ENCODE measurements at places on chromosomes 4 and X.

GRCh38 chr4:57548856-57549255 is 438.7 kb upstream of the IGFBP7 start:
- no peak for DNase-seq

GRCh38 chr4:16643893-16644292 is 254.6 kb downstream of the LDB2 start:
- DNase-seq, result no peak

DNA sequence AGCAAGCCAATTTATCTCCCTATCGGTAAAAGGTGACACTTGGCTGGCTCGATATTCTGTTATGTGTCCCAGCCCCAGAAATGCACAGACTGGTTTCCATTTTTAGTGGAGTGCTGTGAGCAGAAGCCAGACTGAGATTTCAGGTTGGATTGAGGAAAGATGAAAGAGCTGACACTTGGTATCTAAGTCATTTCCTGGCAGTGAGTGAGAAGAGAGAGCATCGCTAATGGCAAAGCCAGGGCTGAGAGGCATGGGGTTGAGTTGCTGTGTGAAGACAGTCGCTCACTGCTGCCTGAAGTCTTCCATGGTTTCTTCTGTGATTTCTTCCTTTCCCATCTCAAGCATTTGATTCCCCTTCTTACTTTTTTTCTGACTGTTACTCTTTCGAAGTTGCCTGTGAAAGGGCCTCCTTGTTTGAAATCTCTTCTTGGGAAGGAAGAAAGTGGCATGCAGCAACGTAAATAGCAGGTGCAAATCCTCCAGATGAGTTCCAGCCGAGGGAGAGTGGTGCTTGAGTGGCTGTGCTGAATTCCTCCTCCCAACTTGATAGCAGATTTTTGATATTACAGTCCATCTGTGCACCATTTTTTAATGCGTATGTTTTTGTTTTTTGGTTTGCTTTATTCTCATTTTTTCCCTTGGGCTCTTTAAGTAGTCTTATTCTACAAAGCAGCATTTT is 109.2 kb upstream of the LIMCH1 start:
- no peak for DNase-seq

GRCh38 chr4:24862073-24862751 is 50.6 kb downstream of the CCDC149 start:
- DNase-seq, result no peak

- DNase-seq, result no peak
These were observed 10.7 kb upstream of the NKX1-1 start for GRCh38 chr4:1416948-1417260.

DNA sequence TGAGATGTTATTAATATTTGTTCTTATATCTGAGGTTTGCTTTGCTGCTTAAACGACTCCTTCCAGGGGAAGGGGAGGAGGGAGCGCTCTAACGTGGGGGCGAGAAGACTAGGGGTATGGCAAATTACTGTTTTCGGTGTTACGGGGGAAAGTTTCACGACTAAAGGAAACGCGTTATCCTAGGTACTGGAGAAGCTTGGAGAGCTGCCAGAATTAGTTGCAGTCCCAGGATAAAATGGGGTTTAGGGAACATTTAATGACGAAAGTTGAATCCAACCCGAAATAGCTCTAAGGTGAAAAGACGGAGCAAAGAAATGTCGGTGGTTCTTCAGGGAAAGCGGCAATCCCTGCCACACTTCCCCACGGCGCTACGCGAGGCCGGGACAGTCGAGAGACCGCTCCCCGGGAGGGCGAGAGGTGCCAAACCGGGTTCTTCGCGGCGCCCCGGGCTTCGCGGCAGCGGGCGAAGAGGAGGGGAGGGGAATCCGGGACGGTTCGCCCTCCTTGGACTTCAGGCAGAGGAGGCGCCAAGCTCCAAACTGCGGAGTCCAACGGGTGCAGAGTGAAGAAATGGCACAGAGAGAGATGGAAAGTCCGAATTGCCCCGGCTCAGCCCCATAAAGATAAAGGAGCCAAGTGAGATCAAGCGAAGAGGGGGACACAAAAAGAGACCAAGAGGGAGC is 724 bp downstream of the THOC2 start:
- peak; percentile 60 for DNase-seq

DNA sequence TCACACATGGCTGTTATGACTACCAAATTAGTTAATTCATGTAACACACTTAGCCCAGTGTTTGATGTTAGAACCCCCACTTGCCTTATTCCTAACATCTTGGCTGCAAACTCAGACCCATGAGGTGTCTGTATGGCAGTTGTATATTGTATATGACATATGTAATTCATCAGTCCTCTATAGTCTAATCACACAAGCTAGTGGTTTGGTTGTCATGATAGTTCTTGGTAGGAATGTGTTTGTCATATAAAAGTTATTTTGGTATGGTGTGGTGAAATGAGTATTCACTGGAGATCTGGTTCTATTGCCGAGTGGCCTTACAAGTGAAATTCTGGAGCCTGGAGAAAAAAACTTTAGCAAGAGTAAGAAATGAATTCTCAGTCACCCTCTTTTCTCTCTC is 149.2 kb downstream of the AWAT2 start:
- no peak for DNase-seq

DNA sequence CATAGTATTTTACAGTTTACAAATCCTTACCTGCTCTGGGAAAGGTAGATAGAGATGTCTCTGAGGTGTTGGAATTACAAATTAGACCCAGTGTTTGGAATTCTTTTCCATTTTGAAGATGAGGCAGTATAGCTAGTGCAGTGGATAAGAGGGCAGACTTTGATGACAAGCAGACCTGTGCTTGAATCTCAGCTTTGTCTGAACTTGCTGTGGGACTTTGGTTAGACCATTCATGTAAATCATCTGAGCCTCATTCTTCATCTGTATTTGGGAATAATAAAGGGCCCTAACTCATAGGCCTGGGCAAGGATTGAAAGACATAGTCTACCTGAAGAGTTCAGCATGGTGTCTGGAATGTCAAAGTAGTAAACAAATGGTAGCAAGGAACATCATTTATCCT is 77.2 kb upstream of the BOD1L1 start:
- DNase-seq, result no peak

GRCh38 chrX:40088803-40089540 is 8.8 kb downstream of the BCOR start:
- DNase-seq, result no peak

Measured in small intestine (tissue), 16 donors.